Fibroblast of villous mesenchyme (primary cell): ENCODE measurements at places on chromosomes 1 and 21. TPM values are rescaled to one million over a fixed set of nuclear protein-coding genes. Genes with fewer than 3 reads are reported as not detected.

The AADACL4 gene
- total RNA-seq, result 0.43 TPM in 1 of 2 replicates, not detected in the other

The ARHGAP29 gene
- total RNA-seq, result 50.3 and 85.1 TPM in 2 replicates

The ANKRD35 gene
- 1.3 TPM in 2 replicates for total RNA-seq

The SLC26A9 gene
- total RNA-seq, result not detected in 2 replicates

The AGMAT gene
- 2.3 and 2.6 TPM in 2 replicates for total RNA-seq

The ZFP69B gene
- 3.9 and 5.8 TPM in 2 replicates for total RNA-seq

The PIGR gene
- not detected in 2 replicates for total RNA-seq

The MMP23B gene
- 6.5 and 11.0 TPM in 2 replicates for total RNA-seq

The SELE gene
- total RNA-seq, result not detected in 2 replicates

The OR2T11 gene
- total RNA-seq, result not detected in 2 replicates

The SYT6 gene
- not detected in 2 replicates for total RNA-seq

The GPA33 gene
- total RNA-seq, result not detected in 2 replicates

The CYP4Z1 gene
- total RNA-seq, result not detected in 2 replicates

The PSEN2 gene
- 16.0 and 20.6 TPM in 2 replicates for total RNA-seq

The OXCT2 gene
- total RNA-seq, result 1.7 and 5.2 TPM in 2 replicates

The KCNA3 gene
- total RNA-seq, result under 0.01 and 0.64 TPM in 2 replicates

The CYP4A11 gene
- not detected in 2 replicates for total RNA-seq

The UMODL1 gene
- under 0.01 TPM in 1 of 2 replicates, not detected in the other for total RNA-seq

The RGS5 gene
- 2.2 and 4.8 TPM in 2 replicates for total RNA-seq

The PFKL gene
- 106 and 109 TPM in 2 replicates for total RNA-seq

The RGS1 gene
- 0.32 TPM in 1 of 2 replicates, not detected in the other for total RNA-seq

The EDN2 gene
- 0.32 TPM in 1 of 2 replicates, not detected in the other for total RNA-seq

The ELAPOR1 gene
- 0.43 and 0.64 TPM in 2 replicates for total RNA-seq

The CGN gene
- under 0.01 TPM in 1 of 2 replicates, not detected in the other for total RNA-seq

The FMO3 gene
- total RNA-seq, result 0.64 and 0.86 TPM in 2 replicates

The FCRL6 gene
- not detected in 2 replicates for total RNA-seq

The CNST gene
- total RNA-seq, result 27.7 and 44.0 TPM in 2 replicates

The LCE1B gene
- total RNA-seq, result not detected in 2 replicates

The KLHL17 gene
- total RNA-seq, result 6.0 and 9.3 TPM in 2 replicates

The LZIC gene
- 28.7 and 37.6 TPM in 2 replicates for total RNA-seq

The MRPS6 gene
- total RNA-seq, result 31.2 and 51.4 TPM in 2 replicates

The SV2A gene
- 19.4 and 25.8 TPM in 2 replicates for total RNA-seq

The TNFSF4 gene
- 45.1 and 127 TPM in 2 replicates for total RNA-seq

The ECE1 gene
- 127 and 141 TPM in 2 replicates for total RNA-seq
